ENCODE measurements at places on chromosomes 7 and 10.
A peak's percentile ranks its signal among the peaks of the same experiment; 100 is the strongest.

DNA sequence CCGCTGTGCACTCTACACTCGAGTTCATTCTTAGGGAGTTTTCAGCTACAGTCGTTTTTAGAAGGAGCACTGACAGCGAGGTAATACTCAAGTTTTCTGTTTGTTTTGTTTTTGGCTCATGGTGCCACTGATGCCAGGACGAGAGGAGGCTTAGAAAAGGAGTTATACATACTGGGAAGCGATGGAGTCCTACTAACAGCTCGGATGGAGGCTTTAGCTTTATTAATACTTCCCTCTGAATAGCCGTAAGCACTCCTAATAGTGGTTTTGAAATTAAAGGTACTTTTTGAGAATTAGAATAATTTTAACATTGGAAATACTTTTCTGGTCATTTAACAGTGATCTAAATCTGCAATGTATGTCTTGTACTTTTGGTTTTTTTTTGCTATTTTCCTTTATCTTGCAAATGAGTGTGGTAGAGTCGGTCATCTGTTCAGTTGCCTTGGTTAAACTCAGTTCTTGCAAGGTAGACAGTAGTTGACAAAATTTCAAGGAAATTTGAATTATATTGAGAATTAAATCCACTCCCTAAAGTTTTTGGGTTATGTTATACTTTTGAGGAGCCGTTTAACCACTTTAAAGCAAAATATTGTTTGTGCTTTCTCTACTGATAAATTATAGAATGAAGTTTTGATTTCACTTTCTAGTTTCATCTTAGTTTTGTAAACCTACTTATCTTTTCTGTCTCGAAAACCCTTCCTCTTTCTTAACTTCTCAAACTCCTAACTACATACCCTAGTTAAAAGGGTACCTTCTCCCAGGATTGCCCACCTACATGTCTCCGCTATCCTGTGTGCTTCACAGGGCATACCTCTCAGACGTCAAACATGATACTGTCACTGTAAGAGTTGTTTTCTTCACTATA is 1.5 kb downstream of the HBP1 start:
- DNase-seq, result no peak

- no peak for DNase-seq
These were observed 60.2 kb downstream of the SEMA3E start for GRCh38 chr7:83588602-83589240.

DNA sequence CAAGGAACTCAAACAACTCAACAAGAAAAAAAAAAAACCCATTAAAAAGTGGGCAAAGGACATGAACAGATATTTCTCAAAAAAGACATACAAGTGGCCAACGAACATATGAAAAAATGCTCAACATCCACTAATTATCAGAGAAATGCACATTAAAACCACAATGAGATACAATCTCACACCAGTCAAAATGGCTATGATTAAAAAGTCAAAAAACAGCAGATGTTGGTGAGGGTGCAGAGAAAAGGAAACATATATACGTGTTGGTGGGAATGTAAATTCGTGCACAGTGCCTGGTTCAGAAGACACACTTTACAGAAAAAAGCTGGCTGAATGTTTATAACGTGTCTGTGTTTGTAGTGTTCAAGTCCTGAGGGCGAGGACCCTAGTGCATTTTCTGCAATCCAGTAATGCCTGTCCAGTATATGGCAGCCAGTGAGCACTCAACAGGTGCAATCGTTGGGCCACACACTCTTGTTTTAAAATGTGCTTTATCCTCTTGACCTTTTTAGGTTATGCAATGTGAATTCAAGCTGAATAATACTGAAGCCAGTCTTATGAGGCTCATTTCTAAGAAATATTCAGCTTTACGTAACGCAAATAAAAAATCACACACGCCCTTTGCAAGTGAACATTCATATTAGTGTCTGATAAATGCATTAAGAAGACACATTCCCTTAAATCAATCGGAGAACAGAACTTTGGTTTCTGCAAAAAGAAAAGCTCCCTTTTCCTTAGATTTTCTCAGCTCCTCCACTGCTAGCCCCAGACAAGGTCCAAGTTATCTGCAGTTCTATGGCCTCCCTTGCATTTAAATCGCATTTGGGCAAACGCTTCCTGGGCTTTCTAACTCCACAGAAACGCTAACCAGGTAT is 813 bp upstream of the MTURN start:
- no peak for DNase-seq

GRCh38 chr10:24434961-24435360 is 226.0 kb downstream of the KIAA1217 start:
- no peak for DNase-seq

- no peak for DNase-seq
These were observed 14.5 kb downstream of the PDGFA start for GRCh38 chr7:505171-505570.

DNA sequence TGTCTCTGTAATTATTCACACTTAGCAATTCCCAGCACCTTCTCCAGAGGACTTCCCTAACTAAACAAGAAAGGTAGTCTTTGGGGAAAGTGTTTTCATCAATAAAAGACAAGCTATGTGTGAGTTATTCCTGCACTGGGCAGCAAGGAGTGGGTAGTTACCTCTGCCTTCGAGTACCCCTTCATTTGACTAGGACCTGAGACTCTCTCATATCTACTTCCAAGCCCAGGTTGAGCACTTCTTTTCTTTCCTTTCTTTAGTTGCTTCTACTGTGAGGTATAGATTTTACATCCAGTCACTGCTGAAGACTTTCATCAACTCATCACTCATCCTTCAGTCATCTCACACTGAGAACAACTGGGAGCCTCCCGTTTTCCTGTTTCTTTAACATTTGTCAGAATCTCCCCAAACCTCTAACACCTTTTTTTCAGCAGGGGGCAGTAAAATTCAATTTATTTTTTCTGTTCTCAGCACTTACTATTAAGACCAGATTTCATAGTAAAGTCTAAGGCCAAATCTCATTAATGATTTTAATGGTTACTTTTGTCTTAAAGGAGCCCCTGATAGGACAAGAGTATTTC is 80.1 kb upstream of the PRSS1 start:
- no peak for DNase-seq

DNA sequence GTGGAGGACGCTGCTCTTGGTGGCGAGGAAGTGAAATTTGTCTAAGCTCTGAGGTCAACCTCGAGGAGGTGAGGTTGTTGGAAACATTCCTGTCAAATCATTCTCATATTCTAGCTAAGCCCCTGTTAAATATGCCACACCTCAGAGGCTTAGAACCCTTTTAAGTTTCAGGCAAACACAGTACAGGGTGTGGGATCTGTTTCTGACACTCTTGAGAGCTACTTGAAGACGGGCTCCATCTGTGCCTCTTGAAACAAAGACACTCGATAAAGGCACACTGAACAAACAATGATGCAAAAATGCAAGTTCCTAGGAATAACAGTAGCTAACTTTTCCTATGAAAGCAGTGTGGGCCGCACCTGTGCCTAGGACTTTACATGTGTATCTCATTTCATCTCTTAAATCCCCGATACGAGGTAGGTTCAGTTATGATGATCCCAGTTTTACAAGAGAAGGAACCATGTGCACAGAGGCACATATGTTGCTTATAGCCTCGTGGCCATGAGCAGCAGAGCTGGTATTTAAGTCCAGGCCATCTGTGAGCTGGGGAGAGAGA is 299.2 kb downstream of the CCDC3 start:
- no peak for DNase-seq

DNA sequence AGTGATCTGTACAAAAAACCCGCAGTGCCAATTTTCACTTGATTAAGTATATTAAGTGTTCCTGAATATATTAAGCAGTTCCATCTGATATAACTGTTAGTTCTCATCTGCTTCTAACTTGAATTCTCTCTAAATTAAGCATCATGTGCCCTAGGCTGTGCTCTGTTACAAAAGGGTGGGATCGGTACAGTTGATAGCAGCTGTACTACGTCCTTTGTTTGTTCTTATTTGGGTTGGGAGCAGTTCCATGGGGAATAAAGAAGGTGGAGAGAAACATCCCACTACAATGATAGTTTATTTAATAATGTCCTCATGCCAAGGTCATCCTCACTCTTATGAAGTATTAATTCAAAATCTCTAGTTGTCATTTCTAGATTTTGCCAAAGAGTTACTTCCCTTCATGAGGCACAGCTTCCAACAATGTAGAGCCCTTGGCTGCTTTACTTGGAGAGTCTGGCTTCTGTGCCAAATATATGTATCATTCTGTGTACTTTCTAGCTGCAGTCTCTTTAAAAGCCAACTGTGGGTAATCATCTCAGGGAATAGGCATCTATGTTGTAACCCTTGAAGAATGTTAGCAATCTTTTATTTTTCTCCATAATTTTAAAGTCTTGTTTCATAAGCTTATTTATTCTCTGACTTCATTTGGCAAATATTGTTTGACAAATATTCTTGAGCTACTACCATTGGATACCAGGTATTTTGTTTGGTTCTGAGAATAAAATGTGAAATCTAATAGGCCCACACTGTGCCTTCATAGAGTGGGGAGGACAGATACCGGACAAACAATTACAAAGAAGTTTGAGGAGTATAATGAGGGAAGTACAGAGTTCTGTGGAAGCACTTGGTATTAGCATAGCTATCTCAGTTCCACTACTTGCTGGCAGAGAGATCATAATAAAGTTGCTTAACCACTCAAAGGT is 22.4 kb upstream of the AHR start:
- peak; percentile 92 for DNase-seq

DNA sequence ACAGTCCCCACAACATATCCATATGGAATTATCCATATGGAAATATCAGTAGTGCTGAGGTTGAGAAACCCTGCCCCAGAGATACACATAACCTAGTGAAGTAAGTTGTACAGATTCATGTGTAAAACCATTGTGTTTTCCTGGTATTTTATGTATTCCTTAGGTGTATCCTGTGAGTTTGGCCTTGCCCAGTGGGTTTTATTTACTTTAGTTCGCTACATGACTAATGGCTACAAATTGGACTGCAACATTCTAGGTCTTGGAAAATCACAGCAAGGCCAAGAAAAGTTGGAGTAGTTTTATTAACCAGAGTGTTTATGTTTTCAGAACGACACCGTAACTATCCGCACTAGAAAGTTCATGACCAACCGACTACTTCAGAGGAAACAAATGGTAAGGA is 1.4 kb downstream of the RPS24 start:
- no peak for DNase-seq

GRCh38 chr7:158026636-158027265 is 560.9 kb downstream of the PTPRN2 start:
- DNase-seq, result no peak

GRCh38 chr10:43698156-43698555 is 49.5 kb upstream of the ZNF32 start:
- no peak for DNase-seq

DNA sequence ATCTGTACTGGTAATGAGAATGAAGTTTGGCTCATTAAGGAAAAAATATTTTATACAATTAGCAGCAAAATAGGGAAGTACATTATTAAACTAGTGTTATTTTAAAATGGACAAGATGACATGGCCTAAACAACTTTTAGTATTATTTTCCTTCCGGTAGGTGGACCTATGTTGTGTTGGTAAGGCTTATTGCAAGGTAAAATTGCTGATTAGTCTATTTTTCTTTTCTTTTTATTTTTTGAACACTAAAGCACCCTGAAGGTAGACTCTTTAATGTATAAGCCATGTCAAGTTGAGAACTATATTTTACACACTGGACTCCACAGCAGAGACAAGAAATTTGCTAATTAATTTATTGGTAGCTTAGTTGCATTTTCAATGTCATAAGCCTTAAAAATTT is 239.5 kb upstream of the POT1 start:
- no peak for DNase-seq

DNA sequence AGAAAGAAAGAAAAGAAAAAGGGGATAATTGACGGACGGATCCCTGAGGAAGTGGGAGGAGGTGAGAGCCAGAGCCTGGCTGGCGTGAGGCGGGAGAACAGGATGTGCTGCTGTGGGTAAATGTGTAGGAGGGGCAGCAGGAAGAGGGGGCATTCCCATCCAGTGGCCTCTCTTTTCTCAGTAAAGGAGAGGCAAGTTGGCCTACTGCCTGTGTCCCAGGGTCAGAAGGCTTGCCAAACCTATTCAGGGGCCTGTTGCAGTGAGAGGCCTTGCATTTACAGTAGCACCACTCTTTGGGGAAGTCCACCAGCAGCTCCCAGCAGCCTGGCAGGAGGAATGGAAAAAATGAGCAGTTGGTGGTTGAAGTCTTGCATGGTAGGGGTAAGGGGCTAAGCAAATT is 26.6 kb upstream of the ASCC1 start:
- DNase-seq, result no peak

DNA sequence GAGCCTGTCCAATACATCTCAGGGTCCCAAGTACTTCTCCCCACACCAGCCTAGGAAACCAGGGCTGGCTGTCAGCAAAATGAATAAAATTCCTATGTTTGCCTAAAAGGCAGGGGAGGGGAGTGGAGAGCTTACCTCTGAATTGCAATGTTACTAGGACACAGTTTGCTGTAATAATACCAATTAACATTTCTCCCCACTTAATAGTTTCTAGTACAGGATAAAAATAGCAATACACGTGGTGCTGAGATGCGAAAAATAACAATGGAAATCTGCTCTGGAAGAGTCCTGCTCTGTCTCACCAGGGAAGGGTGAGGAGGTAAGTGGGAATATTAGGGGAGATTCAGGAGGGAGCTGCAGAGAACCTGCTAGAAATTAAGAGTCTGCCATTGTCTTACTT is 112.3 kb downstream of the PLXNA4 start:
- DNase-seq, result no peak

- DNase-seq, result no peak
These were observed 87.9 kb downstream of the SLC37A3 start for GRCh38 chr7:140310337-140311002.

GRCh38 chr10:63462442-63462841 is 3.3 kb downstream of the JMJD1C start:
- no peak for DNase-seq

- no peak for DNase-seq
These were observed 95.5 kb upstream of the PRSS58 start for GRCh38 chr7:142353147-142354060.

DNA sequence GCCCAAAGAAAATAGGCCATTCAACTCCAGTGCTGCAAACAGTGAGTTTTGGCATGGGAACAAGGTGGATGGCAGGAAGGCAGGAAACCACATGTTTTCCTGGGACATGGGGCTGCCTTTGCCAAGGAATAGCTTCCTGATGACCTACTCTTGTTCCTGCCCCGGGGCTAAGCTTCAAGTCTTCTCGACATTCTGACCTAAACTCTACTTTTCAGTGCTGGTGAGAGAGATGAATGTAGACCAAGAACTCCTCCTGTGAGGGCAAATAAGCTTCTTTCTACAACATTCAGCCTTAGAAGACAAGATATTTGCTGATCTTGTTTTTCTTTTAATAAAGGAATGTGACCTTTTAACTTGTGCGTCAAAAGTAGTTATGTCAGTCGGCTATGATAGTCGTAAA is 199.0 kb downstream of the GPR37 start:
- peak; percentile 3 for DNase-seq

GRCh38 chr10:23284674-23285335 is 59.8 kb downstream of the C10orf67 start:
- DNase-seq, result no peak

DNA sequence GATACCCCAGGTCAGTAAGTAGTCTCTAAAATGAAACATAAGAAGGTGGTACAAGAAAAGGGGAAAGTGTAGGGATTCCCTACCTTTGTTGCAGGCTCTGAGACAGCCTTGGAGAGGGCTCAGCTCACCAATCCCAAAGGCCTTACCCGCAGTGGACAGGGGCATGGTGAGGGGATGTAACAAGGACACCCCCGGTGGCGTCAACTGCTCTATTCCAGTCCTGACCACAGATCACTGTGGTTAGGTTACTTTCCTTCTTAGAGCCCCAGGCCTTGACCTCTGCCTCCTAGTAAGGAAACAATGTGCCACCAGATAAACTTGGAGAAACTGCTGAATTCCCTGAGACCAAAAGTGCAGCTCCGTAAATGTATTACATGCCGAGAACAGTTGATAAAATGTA is 17.5 kb downstream of the PLXNA4 start:
- no peak for DNase-seq

- DNase-seq, result peak; percentile 44
These were observed 56.0 kb downstream of the TACR2 start for GRCh38 chr10:69360485-69361302.

Data from AG04449 (cell line).